ENCODE measurements at places on chromosomes 7 and 10.

DNA sequence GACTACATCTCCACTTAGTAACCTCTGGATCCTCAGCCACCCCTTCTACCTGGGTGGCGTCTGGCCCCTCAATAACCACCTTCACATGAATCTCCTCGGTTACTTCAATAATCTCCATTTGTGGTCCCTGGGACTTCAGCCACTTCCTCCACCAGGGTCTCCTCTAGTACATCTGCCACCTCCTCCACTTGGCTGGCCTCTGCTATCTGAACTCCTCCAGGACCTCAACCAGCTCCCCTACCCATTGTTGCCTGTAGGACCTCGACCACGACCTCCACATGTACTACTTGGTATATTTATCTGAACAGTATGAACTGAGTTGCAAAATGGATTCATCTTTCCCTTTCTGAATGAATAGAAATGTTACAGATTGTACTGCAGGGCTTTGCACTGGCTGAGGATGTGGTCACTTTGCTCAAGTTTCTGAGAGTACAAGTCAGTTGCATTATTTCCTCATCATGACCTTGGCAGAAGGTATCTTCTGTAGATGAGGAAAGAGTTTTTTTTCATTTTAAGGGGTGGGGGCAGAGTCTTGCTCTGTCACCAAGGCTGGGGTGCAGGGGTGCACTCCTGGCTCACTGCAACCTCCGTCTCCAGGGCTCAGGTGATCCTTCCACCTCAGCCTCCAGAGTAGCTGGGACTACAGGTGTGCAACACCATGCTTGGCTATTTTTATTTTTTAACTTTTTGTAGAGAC is 36.0 kb downstream of the MAT1A start:
- DNase-seq: no peak

DNA sequence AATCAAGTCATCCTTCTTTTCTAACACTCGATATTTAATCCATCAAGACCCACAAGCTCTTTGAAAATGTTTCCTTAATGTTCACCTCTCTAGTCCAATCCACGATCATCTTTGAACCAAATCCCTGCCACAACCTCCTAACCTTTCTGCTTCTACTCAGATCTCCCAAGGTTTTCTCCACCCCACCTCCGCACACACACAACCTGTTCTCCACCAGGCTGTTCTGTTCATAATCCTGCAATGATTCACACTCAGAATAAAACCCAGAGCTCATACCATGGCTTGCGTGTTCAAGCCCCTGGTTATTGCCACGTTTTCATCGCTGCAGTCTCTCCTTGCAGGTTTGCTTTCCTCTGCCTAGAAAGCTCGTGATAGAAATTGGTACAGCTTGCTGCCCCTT is 53.8 kb upstream of the BAMBI start:
- DNase-seq: no peak

DNA sequence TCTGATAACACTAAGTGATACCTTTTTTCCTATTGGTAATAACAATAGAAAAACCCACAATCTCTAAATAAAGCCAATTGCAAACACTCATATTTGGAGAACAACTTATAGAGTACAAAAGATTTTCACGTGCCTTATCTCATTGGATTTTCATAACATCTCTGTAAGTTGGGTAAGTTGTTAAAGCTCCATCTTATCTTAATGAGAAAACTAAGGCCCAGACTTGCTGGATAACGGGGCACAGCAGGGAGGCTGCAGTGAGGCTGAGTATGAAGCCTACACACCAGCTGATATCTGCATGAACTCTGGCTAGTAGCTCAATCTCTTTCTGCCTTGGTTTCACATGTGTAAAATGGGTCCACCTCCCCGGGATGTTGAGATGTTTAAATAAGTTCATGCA is 26.8 kb downstream of the CPVL start:
- no peak for DNase-seq

DNA sequence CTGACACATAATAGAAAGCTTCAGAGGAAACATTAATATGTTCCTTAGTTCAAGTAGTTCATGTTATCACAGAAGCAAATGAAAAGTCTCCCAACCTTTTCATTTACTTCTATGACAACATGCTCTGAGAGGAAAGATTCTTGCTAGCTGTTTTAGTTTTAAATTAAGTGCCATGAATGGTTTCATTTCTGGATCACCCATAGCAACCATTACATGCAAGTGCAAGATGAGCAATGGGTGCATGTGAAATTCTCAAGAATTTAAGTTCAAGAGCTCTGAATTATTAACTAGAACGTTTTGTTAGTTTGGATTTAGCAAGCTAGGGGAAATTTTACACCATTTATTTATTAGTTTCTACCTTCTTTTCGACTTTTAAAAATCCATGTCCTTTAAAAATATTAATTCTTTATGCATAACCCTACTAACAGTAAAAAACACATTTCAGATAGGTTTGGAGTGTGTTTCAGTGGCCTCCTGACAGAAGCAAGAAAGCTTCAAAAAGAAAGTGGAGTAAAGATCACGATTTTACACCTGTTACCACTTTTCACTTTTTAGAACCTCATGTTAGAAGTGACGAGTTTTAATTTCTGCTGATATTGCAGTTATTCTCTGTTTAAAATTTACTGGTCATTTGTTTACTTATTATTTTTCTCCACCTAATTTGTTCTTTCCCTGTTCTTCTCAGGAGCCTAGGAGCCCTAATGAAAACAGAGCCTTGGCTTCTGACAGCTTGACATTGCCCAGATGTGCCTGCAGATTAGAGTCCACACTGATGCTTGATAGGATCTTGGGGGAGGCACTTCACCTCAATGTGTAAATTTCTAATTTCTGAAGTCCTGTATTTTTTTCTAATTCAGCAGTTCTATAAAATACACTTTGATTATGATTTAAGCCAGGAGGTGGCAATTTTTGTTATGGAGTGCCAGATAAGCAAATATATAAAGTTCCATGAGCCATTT is 995.3 kb upstream of the PHF14 start:
- no peak for DNase-seq

GRCh38 chr7:20539201-20539600 is 76.3 kb upstream of the ABCB5 start:
- DNase-seq: no peak

GRCh38 chr10:51079331-51079730 is 5.0 kb downstream of the PRKG1 start:
- DNase-seq: no peak

GRCh38 chr7:14793151-14793550 is 109.4 kb downstream of the DGKB start:
- DNase-seq: no peak

GRCh38 chr10:101080933-101081931 is 19.4 kb downstream of the KAZALD1 start:
- no peak for DNase-seq

DNA sequence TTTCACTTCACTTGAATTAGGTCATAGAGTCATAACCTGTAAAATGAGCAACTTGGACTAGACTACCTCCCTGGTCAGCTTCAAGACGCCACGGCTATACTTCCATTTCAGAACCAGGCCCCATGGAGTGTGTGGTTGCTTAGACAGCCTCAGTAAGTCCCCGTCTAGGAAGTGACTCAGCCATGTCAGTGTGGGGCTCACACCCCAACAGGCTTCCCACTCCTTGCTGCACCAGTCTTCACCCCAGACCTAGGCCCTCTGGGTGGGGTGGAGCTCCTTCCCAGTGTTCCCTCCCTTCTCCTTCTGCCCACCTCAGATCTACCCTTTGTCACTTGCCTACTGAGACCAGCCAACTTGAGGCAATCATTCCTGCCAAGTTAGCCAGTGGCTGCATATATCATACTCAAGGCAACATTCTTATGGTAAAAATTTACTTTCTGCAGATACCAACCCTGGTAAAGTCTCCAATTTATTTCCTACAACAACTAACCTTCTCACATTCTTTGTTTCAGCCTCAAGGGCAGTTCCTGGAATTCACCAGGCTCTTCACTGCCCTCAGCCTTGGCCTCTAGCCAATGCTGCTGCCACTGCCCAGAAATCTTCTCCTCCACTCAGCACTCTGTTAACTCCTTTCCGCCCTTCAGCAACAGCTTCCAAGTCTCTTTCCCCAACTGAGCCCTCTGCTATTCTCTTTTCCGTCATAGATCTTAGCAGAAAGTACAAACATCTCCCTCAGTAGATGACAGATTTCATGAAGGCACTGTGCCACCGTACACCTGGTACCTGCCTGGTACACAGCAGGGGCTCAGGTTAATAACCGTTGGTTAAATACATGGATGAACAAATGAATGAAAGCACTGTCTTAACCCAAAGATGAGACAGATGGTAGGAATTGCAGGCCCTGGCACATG is 31.3 kb upstream of the ZNRF2 start:
- DNase-seq: no peak

GRCh38 chr10:72173262-72173618 is 42.6 kb upstream of the ANAPC16 start:
- no peak for DNase-seq

GRCh38 chr10:35035606-35036005 is 54.5 kb downstream of the CUL2 start:
- DNase-seq: no peak

DNA sequence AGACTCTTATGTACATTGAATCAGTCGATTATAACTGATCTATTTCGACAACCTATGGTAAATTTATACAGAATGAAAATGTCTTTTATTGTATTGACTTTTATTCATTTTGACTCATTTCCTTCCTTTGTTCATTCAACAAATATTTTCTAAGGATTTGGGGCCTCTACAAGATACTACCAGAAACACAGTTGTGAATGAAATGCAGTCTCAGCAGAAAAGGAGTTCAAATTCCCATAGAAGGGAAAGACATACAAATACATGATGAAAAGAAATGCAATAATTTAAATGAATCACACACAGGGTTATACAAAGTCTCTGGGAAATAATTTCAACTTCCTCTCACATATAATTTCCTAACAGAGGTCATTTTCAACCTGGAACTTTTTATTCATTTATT is 134.0 kb upstream of the SEMA3A start:
- DNase-seq: no peak

DNA sequence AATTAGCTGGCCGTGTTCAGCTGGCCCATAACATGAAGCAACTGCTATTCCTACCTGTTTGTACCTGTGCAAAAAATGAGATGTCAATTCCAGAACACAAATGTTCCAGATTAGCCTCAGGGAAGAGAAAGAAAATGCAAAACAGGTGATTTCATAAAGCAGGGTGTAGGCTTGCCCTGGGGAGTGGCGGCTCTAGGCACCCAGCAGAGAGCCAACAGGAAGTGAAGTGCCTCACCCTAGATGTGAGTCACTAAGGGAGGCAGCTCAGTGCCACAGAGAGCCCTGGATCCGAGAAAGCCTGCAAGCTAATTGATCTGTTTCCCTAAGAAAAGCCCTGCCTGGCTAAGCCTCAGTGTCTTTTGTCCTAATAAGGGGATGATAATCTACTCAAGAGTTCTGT is 240.0 kb downstream of the ARHGAP21 start:
- DNase-seq: no peak

DNA sequence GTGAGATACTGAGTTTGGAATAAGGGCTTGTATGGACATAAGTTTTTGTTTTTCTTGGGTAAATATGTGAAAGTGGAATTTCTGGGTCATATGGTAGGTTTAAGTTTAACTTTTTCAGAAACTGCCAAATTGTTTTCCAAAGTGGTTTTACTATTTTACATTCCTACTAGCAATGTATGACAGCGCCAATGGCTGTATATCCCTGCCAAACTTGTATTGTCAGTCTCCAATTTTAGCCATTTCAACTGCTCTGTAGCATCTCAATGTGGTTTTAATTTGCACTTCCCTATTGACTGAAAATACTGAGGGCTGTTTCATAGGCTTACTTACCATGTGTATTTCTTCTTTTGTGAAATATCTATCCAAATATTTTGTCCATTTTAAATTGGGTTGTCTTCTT is 90.5 kb upstream of the ZNF32 start:
- DNase-seq: no peak

Measured in esophagus squamous epithelium (tissue), 5 donors.